ENCODE measurements at places on chromosomes 12 and 14. TPM values are rescaled to one million over a fixed set of nuclear protein-coding genes. Genes with fewer than 3 reads are reported as not detected.

- H3K36me3 ChIP-seq: peaks cover 7% of the 10 kb centered on the region
- no peaks in the 10 kb centered on the region for H3K27me3 ChIP-seq
- no peak overlapping the region for H3K27ac ChIP-seq
- no peak overlapping the region for H3K4me3 ChIP-seq
- H3K4me1 ChIP-seq: peaks cover 40% of the 10 kb centered on the region
These were observed 13.6 kb downstream of the USP15 start for GRCh38 chr12:62273724-62274380.

- peaks cover 14% of the 10 kb centered on the region for H3K4me1 ChIP-seq
- no peak overlapping the region for H3K27ac ChIP-seq
- H3K36me3 ChIP-seq: no peaks in the 10 kb centered on the region
- H3K4me3 ChIP-seq: no peak overlapping the region
- peak; percentile 22 for DNase-seq
- no peaks in the 10 kb centered on the region for H3K27me3 ChIP-seq
These were observed 364.9 kb downstream of the GALC start for GRCh38 chr14:87628129-87628528.

GRCh38 chr14:106879241-106879640 lies 1352.9 kb downstream of the TMEM121 start:
- H3K27me3 ChIP-seq: peaks cover 55% of the 10 kb centered on the region
- peak; percentile 68 for DNase-seq
- H3K27ac ChIP-seq: no peak overlapping the region
- no peaks in the 10 kb centered on the region for H3K36me3 ChIP-seq
- H3K4me1 ChIP-seq: no peaks in the 10 kb centered on the region
- H3K4me3 ChIP-seq: no peak overlapping the region

DNA sequence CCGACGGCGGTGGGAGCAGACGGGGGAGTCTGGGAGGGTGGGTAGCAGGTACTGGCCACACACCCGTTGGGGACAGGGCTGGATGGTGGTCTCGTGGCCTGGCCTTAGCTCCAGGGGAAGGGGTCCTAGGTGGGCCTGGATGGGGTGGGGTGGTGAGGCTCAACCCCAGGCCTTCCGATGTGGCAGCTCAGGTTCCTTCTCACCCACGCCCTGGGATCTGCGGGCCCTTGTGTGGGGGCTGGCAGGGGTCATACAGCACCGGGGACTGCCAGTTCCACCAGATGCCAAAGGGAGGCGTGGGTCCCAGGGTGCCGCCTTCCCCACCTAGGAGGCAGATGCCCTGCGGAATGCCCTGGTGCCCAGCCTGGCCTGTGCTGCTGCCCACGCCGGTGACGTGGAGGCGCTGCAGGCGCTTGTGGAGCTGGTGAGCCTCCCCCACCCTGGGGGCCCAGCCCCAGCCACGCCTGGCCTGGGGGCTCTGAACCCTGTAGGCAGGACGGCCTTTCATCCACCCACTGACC lies 21.0 kb downstream of the ASPG start:
- no peak overlapping the region for H3K4me3 ChIP-seq
- DNase-seq: no peak
- no peaks in the 10 kb centered on the region for H3K4me1 ChIP-seq
- no peak overlapping the region for H3K27ac ChIP-seq

- H3K27me3 ChIP-seq: no peaks in the 10 kb centered on the region
- H3K36me3 ChIP-seq: no peaks in the 10 kb centered on the region
- peak overlapping the region; percentile 71 for H3K4me3 ChIP-seq
These were observed 365 bp upstream of the CCDC88C start for GRCh38 chr14:91417983-91418386.

- no peaks in the 10 kb centered on the region for H3K4me1 ChIP-seq
- no peak overlapping the region for H3K27ac ChIP-seq
- DNase-seq: no peak
- peaks cover 4% of the 10 kb centered on the region for H3K27me3 ChIP-seq
- no peak overlapping the region for H3K4me3 ChIP-seq
These were observed 404.9 kb upstream of the TMPO start for GRCh38 chr12:98110536-98110935.

GRCh38 chr14:60171690-60172089 lies 6.5 kb upstream of the DHRS7 start:
- no peaks in the 10 kb centered on the region for H3K27me3 ChIP-seq
- peaks cover 12% of the 10 kb centered on the region for H3K4me1 ChIP-seq
- H3K36me3 ChIP-seq: no peaks in the 10 kb centered on the region
- no peak for DNase-seq

- no peak overlapping the region for H3K27ac ChIP-seq
- no peaks in the 10 kb centered on the region for H3K4me1 ChIP-seq
- peaks cover 50% of the 10 kb centered on the region for H3K27me3 ChIP-seq
- H3K36me3 ChIP-seq: no peaks in the 10 kb centered on the region
- no peak overlapping the region for H3K4me3 ChIP-seq
These were observed 783.0 kb downstream of the TMEM121 start for GRCh38 chr14:106309423-106309822.

The ZDHHC22 gene
- not detected for total RNA-seq

The MTHFD1 gene
- total RNA-seq: 72.7 TPM

The SMCO3 gene
- not detected for total RNA-seq

The SLC25A29 gene
- total RNA-seq: 49.2 TPM

The SIX6 gene
- total RNA-seq: not detected

The DNAI7 gene
- not detected for total RNA-seq

The SERPINA1 gene
- total RNA-seq: 38.1 TPM

Data from MCF 10A (cell line).